Thymus (tissue), 14 donors: ENCODE measurements at places on chromosomes 4 and X. TPM values are rescaled to one million over a fixed set of nuclear protein-coding genes. Genes with fewer than 3 reads are reported as not detected.

DNA sequence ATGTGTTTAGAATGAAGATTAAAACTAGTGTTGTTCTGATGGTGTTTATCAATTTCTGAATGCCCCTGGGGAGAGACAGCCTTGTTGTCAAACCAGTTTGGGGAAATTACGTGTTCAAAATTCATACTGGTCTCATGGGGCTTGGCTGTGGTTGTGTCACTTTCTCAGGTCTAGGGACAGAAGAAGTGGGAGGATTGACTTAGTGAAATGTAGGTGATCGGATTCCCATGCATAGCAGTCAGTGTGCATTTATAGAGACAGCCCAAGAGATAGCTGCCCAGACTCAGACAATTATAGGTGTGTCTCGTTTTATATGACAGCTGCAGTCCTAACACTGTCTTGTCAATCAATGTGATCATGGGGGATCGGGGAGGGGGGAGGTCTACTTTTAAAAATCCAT lies 94.4 kb upstream of the CLCN4 start:
- DNase-seq: no peak

GRCh38 chrX:108186811-108187210 lies 95.2 kb downstream of the ATG4A start:
- DNase-seq: no peak

Gene CETN2
- 37.4 TPM for polyA plus RNA-seq

Gene FGD1
- polyA plus RNA-seq: 0.98 TPM

DNA sequence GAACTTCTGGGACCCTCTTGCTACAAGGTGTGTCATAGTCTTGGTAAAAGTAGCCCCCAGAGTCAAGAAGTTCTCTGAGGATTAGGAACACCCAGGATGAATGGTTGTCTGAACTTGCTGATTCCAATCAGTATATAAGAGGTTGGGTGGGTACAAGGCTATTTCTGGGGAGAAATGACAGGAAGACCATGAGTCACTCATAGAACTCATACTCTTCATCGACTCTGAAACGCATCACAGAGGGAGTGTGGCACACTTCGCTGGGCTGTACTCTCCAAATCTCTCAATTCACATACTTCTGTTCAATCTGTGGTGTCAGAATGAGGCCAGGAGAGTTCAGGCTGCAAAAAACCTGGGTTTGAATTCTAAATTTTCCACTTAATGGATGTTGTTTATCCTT lies 193.2 kb upstream of the LEF1 start:
- DNase-seq: no peak

- DNase-seq: no peak
Measured at GRCh38 chrX:14712096-14712495, 160.8 kb downstream of the FANCB start.

Gene NXF2
- not detected for polyA plus RNA-seq
